ENCODE measurements at places on chromosomes 1 and 21.

- no peak for DNase-seq
Observed at GRCh38 chr1:8082945-8083344, 56.8 kb upstream of the ERRFI1 start.

GRCh38 chr1:97841338-97841737 lies 79.5 kb downstream of the DPYD start:
- no peak for DNase-seq

DNA sequence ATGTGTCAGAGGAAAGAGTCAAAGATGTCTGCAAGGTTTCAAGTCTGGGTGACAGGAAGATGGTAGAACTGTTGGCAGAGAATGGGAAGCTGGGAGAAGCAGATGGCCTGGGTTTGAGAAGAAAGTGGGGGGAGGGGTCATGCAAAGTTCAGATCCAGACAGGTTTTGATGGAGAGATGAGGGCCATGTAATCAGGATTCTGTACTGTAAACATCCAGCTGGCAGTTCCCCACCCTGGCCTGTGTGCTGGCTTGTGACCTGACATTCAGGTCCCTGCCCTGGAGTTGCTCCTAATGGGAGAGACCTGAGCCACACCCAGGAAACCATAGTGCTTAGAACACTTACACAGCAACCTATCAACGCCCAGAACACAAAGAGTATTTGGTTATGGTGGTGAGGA lies 15.6 kb upstream of the ETV3 start:
- no peak for DNase-seq

DNA sequence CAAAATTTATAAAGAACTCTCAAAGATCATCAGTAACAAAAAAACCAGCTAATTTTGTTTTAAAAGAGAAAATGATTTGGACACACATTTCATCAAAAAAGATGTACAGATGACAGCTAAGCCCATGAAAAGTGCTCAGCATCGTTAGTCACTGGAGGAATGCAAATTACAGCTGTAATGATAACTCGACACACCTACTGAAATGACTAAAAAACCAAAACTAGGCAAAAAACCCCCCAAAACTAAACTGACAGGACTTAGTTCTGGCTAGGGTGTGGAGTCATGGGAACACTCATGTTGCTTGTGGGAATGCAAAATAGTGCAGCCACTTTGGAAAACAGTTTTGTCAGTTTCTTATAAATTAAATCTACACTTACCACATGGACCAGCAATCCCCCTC lies 59.5 kb downstream of the CNIH3 start:
- no peak for DNase-seq

GRCh38 chr1:223231011-223231572 lies 88.0 kb upstream of the TLR5 start:
- no peak for DNase-seq

DNA sequence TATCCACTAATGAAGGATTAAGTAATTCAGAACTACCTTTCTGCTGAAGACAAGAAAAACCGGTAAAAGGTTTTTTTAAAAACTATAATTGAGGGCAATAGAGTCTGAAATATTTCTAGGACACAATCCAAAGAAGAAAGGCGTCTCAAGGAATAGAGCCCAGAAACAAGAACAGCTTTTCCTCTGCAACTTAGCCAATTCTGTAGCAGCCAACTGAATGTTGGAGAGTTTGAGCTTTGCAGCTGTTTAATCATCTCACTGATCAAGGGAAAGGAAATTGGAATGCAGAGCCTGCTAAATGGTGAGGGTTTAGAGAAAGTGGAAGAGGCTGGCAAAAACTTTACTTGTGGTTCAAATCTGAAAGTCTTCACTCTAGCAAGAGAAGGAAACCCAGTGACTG lies 818.9 kb downstream of the KCNT2 start:
- DNase-seq, result no peak

GRCh38 chr1:6675941-6676340 lies 25.7 kb downstream of the DNAJC11 start:
- DNase-seq, result no peak

GRCh38 chr1:36401602-36402503 lies 4.1 kb upstream of the LSM10 start:
- no peak for DNase-seq

GRCh38 chr1:182107209-182107608 lies 45.7 kb upstream of the ZNF648 start:
- DNase-seq, result no peak

GRCh38 chr1:203063287-203063686 lies 22.5 kb downstream of the MYOG start:
- DNase-seq, result no peak

DNA sequence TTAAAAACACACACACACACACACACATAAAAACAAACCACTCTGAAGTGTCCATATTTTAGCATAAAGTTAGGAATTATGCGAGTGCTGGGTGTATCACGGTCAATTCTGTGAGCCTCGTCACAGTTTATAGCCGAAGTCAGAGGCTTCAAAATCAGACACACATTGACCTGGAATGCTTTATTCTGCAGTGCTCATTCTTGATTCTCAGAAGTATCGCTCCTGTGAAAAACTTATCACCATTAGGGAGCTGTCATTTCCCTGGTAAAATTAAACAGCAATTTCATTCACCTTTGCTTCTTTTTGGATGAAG lies 8.7 kb upstream of the IRF2BP2 start:
- DNase-seq, result no peak

DNA sequence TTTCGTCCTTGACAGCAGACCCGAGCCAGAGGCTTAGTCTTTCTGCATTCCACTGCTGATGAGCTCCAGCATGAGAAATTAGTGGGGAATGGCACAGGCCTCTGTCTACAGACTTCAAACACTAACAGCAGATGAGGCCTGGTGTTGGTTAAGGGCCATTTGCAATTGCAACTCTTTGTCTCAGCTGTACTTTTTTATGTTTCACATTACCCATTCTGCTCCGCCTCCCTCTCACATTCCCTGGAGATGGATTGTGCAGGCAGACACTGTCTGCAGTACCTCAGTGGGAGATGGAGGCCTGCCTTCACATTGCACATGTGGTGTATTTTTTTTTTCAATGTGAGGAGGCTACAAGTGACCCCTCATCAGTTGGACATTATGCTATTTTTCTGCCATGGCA lies 370.2 kb downstream of the DUSP10 start:
- no peak for DNase-seq

- no peak for DNase-seq
Observed at GRCh38 chr1:17926906-17927305, 171.8 kb downstream of the ACTL8 start.

GRCh38 chr1:231315887-231316286 lies 21.8 kb downstream of the EXOC8 start:
- DNase-seq, result no peak

- DNase-seq, result peak; percentile 40
Observed at GRCh38 chr1:30748699-30749401, 8.7 kb downstream of the LAPTM5 start.

GRCh38 chr1:90723590-90724108 lies 6.5 kb upstream of the BARHL2 start:
- no peak for DNase-seq

- DNase-seq, result no peak
Observed at GRCh38 chr21:46455575-46456385, 2.9 kb upstream of the DIP2A start.

GRCh38 chr1:180586671-180587155 lies 27.9 kb downstream of the OVAAL start:
- no peak for DNase-seq

DNA sequence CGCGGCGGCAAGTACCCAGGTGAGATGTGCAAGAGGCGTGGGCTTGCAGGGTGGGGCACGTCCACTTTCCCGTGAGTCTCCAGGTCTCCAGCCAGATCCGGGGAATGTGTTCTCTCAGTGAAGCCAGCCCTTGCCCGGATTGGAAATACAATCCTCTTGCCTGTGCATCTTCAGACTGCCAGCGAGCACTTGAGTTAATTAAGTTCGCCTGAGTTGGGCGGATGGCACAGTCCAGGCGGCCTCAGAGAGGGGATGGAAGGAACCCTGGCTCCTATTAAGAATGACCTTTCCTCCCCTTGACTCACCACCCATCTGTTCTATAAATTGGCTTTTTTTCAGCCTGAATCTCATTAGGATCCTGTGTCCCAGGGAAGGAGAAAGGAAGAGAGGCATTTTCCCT lies 33.3 kb upstream of the CNTN2 start:
- DNase-seq, result no peak

- DNase-seq, result peak; percentile 81
Observed at GRCh38 chr1:160795951-160796383, at the start of gene LY9. LY9 (plus strand) TSS chr1:160796174; CDS start chr1:160796188, 14 bp downstream.

DNA sequence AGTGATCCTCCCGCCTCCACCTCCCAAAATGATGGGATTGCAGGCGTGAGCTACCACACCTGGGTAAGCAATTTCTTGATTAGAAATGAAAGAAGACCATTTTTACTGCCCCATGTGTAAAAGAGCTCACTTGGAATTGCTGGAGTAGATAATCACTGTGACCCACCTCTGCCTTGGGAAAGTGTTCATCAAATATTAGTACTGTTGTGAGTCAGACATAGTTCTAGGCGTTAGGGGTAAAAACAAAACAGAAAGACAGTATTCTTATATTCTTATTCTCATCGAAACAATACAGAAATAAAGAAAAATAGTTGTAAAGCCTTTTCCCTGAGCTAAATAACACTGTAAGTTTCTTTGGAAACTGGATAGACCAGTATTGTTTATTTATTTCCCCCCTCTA lies 36.2 kb downstream of the CELF3 start:
- DNase-seq, result no peak

GRCh38 chr1:59005491-59006288 lies 221.8 kb upstream of the JUN start:
- DNase-seq, result no peak

DNA sequence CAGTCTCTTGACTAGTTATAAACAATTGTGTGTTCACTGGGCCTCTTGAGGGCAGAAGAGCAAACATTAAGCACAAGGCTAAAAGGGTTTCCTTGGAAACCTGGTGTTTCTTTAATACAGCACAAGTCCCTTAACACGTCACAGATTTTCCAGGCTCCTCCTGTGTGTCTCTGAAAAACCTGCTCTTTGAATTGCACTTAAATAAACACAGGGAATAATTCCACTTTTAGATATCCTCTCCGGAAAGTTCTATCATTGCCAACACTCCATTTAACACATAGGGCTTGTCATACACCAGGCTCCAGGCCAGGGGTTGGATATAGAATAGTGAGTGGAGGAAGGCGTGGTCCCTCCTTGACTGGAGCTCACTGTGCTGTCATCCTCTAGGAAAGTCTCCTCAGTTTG lies 442.6 kb downstream of the DSCAM start:
- no peak for DNase-seq

Data from T-helper 1 cell (primary cell).